CD4-positive, alpha-beta T cell treated with Interleukin-17A for 4 hours (primary cell): ENCODE measurements at places on chromosomes 13 and 19.

DNA sequence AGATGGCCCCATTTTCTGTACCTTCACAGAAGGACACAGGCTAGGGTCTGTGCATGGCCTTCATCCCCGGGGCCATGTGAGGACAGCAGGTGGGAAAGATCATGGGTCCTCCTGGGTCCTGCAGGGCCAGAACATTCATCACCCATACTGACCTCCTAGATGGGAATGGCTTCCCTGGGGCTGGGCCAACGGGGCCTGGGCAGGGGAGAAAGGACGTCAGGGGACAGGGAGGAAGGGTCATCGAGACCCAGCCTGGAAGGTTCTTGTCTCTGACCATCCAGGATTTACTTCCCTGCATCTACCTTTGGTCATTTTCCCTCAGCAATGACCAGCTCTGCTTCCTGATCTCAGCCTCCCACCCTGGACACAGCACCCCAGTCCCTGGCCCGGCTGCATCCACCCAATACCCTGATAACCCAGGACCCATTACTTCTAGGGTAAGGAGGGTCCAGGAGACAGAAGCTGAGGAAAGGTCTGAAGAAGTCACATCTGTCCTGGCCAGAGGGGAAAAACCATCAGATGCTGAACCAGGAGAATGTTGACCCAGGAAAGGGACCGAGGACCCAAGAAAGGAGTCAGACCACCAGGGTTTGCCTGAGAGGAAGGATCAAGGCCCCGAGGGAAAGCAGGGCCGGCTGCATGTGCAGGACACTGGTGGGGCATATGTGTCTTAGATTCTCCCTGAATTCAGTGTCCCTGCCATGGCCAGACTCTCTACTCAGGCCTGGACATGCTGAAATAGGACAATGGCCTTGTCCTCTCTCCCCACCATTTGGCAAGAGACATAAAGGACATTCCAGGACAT lies 7.0 kb upstream of the CEACAM7 start:
- no peak for DNase-seq

- DNase-seq = no peak
Observed at GRCh38 chr13:59734393-59734792, 429.3 kb downstream of the DIAPH3 start.

DNA sequence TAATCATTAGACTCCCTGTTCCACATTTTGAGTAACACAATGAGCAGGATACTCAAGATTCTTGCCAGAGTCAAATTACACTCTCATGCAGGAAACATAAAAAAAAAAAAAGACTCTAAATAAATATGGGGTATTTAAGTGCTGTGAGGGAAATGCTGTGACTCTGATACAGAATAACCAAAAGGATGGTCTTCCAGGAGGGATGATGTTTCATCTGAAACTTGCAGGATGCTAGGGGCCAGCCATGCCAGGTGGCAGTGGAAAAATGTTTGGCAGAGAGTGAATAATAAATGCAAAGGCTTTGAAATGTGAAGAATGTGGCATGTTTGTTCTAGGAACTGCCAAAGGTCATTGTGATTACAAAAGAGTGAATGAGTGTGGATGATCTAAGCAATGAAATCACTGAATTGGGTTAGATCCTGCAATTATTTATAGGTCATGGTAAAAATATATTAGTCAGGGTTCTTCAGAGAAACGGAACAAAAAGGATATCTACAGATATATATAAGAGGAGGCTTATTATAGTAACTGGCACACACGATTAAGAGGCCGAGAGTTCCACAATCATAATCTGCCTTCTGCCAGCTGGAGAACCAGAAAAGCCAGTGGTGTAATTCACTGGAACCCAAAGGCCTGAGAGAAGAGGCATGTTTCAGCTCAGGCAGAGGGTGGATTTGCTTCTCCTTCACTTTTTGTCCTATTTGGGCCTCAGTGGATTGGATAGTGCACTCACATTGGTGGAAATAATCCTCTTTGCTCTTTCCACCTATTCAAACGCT lies 1832.8 kb upstream of the MIR17HG start:
- DNase-seq = no peak

- no peak for DNase-seq
Observed at GRCh38 chr13:24678151-24678550, 2.1 kb upstream of the ATP12A start.

- no peak for DNase-seq
Observed at GRCh38 chr19:1921825-1922224, 16.6 kb downstream of the ADAT3 start.

DNA sequence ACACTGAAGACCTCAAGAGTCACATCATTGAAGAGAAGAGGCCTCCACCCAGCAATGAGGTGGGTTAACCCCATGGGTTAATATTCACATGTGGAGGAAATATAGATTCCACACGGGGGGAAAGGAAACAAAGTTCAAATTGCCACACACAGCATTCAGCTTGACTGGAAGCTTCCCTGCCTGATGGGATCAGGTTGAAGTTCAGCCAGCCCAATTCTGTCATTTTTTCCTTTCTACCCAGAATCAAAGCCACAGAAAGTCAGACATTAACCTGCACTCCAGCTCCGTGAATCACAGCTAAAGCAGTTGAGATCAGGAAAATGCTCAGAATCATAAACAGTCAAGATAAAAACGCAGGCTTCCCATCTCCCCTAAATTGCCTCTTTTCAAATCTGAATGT lies 208.7 kb upstream of the OBI1 start:
- no peak for DNase-seq

DNA sequence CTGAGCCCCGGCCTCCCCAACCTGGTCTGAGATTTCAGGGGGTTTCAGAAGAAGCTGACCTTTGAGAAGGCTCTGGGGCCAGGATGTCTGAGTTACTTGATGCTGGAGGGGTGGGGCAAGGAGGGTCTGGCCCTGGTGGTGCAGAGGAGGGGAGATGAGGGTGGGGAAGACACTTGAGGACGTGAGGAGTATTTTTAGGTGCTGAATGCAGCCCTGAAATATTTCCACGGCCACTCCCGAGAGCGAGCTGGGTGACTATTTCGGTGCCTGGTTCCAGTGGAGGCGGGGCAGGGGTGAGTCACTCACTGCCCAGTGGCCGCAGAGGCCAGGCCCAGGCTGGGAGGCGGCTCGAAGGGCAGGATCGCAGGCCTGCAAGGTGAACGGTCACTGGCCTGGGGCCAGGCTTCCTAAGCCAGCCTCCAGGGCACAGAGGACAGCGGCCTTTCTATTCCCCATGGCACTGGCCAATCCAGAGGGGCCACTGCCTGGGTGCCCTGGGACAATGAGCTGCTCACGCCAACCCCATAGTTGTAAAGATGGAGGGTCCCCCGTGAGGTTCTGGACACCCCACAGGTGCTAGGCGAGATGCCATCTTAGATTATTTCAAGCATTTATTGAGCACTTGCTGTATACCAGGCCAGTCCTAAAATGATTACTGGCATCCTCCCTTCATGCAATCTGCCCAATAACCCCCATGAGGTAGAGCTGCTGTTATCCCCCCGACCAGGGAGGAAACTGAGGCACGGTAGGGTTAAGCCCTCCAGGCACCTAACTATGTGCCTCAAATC lies 19.7 kb upstream of the JUND start:
- DNase-seq = no peak

- DNase-seq = no peak
Observed at GRCh38 chr19:47740866-47741519, 4.4 kb upstream of the NOP53 start.

GRCh38 chr19:8500158-8500557 lies 2.3 kb downstream of the PRAM1 start:
- no peak for DNase-seq

GRCh38 chr19:36054733-36055686 lies at the start of gene WDR62:
Gene WDR62 (plus strand): TSS chr19:36054897. CDS start chr19:36054972, 75 bp downstream.
- DNase-seq = peak; percentile 95

GRCh38 chr19:8611391-8611876 lies 919 bp upstream of the ADAMTS10 start:
- DNase-seq = peak; percentile 38

- no peak for DNase-seq
Observed at GRCh38 chr19:49491804-49492572, 4.2 kb upstream of the RPS11 start.

DNA sequence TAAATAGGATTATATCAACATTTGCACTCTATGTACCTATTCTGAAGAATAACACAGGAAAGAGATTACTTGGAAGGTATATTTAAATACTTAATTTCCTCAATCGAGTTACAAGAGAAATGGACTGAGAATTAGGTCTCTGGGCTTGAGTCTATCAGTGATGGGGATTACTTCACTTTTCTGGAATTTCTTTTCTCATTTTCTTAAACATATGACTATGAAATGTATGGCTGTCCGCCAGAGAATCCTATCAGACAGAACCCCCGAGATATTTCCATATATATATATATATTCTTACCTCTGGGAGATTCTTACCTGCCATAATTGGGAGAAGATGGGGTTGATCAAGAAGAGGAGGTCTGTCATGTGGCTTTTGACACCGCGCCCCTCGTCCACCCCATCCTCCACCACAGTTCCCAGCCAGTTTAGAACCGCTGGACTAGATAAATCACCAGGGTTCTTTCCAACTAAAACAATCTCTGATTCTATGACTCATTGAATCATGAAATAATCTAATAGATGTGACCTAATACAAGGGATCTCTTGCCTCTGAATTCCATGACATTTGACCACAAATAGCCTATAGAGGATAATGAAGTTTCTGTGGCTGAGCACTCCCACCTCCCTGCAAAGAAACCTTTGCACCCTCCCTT lies 231.3 kb downstream of the TBC1D4 start:
- no peak for DNase-seq

GRCh38 chr13:84339456-84339855 lies 457.2 kb upstream of the SLITRK1 start:
- no peak for DNase-seq

DNA sequence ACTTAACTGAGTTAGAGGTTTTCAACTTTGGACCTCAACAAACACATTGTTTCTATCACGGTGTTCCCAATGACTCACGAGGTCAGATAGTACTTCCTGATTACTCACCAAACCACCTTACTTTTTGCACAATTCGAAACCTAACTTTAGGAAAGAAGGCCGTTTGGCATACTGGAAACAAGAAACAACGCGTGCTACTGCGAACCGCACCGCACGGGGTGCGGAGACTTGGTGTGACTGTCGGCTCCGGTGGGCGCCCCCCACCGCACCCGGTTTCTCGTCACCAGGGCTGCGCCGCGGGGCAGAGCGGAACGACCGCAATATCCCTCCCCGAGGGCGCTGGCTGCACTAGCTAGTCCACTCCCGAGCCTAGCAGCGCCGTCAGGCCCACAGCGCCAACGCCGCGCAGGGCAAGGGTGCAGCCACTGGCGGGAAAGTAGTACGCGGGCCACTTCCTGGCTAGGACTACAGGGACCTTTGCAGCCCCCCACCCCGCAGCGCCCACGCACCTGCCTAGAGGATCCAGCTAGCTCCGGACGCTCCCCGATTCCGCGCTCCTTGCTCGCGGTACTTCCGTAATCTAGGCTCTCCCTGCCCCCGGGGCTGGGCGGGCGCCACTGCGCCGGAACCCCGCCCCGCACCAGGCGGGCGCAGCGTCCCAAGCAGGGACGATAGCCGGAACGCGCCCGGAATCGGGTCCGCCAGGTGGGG lies at the start of gene PARP4:
PARP4 (minus strand) TSS at position 582 of the 711 bp plus-strand sequence. CDS start 9,002 bp downstream, outside the sequence.
- peak; percentile 75 for DNase-seq

DNA sequence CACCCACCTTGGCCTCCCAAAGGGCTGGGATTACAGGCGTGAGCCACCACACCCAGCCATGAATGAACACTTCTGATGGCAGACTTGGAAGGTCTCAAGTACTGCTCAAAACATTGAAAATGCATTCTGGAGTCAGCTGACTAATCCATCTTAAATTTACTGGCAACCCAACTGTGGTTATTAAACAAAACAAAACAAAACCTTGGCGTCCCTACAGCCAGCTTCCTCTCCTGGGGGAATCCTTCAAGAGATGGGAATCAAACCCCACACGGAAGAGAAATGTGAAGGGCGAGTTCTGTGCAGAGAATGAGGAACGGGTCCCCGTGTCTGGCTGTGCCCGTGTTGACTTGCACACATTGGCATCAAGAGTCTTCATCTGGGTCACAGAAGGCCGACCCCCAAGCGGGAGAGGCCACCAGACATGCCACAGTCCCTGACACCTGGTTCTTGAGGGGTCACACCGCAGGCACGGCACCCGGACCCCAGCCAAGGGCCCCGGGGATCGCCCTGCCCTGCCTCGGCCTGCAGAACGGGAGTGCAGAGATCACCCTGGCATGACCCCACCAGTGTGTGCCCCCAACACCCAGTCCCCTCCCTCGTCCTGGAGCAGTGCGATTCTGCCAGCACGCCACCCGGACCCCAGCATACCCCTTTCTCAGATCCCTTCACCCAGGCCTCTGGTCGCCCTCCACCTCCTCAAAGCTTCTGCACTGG lies 3.2 kb downstream of the MAP2K2 start:
- DNase-seq = no peak

GRCh38 chr13:41775251-41775650 lies 185.7 kb downstream of the VWA8 start:
- no peak for DNase-seq

DNA sequence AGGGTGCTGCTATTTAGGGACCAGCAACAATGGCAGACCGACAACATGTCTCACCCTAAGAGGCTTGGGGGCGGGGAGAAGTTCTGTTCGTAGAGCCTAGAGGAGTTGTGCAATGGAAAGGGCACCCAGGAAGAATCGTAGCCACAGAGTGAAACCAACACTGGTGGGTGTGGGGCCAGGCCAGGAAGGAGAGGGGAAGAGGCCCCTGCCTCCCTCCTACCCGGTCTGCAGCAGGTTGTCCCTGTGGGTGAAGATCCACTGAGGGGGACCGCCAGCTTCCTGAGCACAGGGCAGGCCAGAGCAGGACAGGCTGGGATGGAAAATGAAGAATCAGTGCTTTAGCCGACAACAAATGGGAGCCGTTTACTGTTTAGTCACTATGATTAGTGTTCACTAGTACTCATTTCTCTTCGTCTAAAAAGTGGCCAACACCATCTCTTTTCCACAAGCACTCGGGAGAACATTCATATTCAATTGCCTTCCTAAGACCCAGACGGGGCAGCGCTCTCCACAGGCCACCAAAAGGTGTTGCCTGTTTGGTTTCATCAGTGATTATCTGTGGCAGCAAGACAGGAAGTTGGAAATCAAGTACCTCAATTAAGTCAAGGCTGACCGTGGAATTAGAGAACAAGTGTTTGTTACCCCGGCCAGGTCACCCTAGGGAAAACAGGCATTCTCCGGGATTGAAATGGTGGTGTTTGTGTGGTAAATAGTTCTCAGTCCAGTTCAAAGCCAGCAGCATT lies 1.1 kb upstream of the ATP11A start:
- DNase-seq = peak; percentile 65

DNA sequence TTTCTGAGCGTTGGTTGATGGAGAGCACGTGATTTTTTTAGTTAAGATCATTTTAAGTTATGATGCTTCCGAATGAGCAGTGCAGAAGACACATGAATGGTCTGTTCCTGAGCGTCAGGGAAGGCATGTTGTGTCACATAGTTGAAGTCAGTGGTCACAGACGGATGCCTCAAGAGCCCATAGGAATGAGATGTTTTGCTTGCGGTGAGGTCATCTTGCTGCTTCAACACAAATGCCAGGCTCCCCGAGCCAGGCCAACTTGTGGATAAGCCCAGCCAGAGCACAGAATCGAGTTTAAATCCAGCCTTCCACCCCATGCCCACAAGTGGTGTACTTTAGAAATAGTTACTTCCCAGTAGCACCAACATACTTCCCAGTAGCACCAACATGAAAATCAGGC lies 5.4 kb downstream of the UPF3A start:
- DNase-seq = no peak
